ENCODE measurements at places on chromosomes 6 and 20. TPM values are rescaled to one million over a fixed set of nuclear protein-coding genes. Genes with fewer than 3 reads are reported as not detected.

DNA sequence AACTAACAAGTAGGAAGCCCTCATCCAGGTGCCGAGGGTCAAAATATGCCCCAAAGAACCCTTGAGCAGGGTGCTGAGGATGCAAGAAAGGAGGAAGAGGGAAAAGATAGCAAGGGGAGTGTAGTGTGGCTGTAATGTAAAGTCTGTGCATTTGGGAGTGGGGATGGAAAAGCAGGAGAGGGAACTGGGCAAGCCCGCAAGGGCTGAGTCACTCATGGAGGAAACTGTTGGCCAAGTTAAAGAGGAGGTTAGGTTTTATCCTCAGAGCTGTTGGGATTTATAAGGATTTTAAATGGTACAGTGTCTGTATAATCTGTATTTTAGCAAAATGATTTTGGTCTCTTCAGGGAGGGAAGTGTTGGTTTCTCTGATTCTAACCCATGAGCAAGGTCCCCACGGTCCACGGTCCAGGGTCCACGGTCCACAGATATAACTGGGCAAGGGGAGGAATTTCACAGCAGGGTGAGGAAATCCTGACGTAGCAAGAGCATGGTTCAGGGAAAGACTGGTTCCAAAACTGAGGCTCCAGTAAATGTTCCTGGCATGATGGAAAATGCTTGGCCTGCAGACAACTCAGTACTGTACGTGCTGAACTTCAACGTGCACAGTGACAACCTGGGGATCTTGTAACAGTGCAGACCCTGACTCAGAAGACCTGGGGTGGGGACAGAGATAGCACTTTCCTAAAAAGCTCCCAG, 759.8 kb downstream of the PTPRT start:
- no peaks in the 10 kb centered on the region for H3K27me3 ChIP-seq
- no peak overlapping the region for H3K27ac ChIP-seq
- DNase-seq = no peak
- H3K4me3 ChIP-seq = no peak overlapping the region
- H3K4me1 ChIP-seq = no peaks in the 10 kb centered on the region

- H3K27me3 ChIP-seq = no peaks in the 10 kb centered on the region
- DNase-seq = no peak
- no peaks in the 10 kb centered on the region for H3K4me1 ChIP-seq
- no peaks in the 10 kb centered on the region for H3K36me3 ChIP-seq
- H3K4me3 ChIP-seq = no peak overlapping the region
These were observed 58.4 kb upstream of the IER3 start for GRCh38 chr6:30802731-30803130.

MUC21 gene
- total RNA-seq = not detected

FRK gene
- 26.8 TPM for total RNA-seq

MYH7B gene
- 0.25 TPM for total RNA-seq

FAM162B gene
- total RNA-seq = 1.0 TPM
